Activated T-cell treated with anti-CD3 and anti-CD28 coated beads for 1 hour (primary cell): ENCODE measurements at places on chromosomes 7 and 10.

- DNase-seq = peak; percentile 15
Observed at GRCh38 chr10:7409045-7409731, 1.6 kb downstream of the SFMBT2 start.

DNA sequence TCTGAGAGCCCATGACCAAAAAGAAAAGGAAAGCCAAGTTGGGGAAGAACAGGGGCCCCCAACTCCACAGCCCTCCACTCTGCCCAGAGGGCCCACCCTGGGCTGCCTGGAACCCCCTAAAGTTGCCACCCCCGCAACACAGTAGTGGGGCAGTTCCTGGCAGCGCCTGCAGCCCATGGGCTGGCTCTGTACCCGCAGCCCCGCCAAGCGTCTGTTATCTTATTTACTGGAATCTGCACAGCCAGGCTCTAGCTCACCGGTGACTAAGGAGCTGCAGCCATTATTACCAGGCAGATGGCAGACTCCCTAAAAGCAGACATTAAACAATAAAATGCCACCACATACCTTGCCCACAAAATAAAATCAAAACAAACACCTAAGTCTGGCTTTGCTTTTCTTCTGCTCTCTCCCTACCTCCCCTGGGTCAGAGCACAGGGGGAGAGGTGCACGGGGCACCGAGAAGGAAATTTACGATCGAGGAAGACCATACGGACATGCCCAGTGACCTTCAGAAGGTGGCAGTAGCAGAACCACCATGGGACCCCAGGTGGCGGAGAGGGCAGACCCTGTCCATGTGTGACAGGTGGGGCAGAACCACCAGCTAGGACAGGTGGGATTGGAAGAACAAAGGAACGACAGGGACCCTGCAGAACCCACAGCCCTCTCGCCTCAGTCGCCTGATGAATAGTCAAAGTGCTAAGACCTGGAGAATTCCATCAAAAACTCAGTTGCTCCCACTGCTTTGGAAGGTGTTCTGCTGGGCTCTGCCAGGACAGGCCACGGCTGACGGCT lies 66.3 kb downstream of the PRKAG2 start:
- DNase-seq = no peak

DNA sequence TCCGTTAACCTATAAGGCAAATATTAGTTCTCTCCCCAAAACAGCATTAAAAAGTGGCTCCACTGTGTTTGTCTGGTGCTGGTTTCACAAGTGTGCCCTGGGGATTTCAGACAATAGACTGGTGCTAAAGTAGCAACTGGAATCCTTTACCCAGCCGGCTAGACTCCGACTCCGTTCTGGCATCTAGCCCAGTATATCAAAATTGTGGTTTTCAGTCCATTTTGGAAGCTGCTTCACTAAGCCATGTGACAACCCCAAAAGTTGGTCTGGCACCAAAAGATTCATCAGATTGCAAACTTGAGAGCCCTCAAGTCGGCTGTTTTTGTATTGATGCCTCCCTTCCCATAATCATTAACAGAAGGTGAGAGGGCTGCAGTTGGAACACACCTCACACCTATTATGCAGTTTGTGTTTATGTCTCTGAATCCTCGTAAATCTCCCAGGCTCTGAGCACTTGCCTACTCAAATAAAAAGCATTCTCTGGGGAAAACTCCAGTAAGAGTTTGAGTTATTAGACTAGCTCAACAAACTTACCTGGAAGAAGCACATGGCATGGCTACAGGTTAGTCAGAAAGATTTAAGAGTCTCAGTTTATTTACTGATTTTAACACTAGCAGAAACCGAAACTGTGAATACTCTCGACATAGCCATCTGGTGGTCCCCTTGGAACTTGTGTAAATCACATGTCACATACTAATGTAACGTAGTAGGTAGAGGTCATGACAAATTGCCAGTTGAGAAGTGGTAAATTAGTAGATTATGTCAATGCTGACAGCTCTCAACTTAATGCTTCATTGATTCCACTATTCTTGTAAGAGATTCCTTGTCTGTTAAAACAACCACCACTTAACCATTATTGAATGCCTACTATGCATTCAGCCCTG lies 14.8 kb upstream of the WNT16 start:
- DNase-seq = no peak

DNA sequence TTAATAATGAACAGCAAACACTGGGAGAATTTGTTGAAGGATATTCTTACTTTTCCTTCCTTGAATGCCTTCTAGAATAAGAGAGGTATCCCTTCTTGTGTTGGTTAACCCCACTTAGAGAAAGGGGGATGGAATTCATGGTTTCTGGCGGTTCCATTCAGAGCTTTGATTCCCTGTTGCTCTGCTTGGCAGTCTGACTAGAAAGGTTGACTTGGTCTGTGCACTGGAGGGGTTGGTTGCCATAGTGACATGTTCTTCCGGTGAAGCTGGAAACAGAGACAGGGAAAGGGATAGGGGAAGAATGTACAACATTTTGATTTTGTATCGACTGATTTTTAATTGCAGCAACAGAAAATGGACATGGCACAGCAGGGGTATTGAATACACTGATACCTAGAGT lies 2.5 kb downstream of the TMEM178B start:
- no peak for DNase-seq

DNA sequence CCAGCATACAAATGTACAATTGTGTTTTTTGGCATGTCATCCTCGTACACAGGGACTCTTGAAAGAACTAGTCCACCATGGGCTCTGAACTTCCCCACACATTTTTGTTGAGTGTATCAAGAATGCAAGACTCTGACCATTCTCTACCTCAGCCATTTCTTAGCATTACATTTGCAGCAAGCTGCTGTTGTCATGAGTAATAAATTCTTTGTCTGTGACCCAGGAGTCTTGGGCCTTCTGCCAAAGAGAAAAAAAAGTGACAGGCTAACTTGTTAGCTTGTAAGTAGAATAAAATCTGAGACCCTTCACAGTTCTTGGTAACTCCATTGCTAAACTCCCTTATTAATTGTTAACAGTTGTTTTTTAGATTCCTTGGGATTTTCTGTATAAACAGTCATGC lies 542.3 kb upstream of the MBL2 start:
- no peak for DNase-seq

DNA sequence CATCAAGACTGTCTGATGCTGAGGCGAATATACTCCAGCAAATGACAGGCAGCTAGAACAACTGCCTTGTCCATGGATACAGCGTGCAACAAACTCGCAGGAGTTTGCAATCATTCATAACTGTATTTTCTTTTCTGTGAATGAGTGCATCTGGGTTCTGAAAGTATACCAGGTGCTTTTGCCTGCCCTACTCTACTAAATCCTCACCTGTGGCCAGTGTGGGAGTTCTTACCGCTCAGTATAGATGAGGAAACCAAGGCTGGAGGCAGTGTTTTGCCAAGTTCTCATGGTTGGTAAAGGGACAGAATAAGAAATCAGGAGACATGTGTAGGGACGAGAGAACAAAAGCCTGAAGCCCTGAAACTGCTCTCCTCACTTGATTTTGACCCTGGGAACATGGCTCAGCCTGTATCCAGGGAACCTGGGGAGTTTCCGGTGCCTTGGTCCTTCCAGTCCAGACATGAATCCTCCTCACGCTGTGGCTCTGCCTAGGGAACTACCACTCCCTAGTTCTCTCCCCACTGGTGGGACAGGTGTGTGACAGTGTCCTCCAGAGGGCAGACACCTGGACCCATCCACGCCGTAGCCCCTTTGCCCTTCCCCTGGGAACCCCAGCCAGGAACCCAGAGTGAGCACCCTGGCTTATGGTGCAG lies 142.0 kb downstream of the CDH23 start:
- DNase-seq = no peak

DNA sequence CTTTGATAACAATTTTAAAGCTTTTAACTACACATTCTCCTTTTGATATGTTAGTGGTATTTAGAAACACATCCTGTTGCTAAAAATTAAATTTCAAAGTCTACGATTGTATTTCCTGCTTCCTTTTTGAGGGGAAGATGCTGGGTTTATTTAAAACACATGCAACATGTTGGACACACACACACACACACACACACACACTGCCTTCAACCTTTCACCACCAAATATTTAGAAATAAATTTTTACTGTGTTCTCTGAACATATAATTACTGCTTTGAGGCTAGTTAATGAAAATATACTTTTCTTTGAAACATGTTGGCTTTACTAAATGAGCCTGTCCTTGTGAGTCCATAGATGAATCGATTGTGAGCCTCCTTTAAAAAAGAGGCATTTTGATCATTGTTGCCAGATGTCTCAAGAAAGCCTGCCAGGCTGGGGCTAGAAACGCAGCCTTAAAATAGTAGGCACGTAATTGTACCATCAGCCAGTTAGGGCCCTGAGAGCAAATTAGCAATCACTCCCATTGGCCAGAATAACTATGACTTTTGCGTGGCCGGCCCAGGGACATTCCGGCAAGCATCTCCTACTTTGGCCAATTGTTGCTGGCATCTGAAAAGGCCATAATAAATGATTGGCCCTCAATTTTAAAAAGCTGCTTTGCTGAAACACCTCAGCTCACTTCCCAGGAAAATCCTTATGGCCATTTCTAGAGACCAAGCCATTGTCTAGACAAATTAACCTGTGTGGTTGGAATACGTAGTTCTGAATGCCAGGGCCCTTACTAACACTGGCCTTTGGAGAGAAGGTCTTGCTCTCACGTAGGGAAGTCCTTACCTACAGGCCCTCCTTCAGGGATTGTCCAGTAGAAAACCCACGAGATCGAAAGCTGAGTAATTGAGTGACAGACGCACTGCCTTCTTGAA lies 9.9 kb upstream of the TEX36 start:
- no peak for DNase-seq

DNA sequence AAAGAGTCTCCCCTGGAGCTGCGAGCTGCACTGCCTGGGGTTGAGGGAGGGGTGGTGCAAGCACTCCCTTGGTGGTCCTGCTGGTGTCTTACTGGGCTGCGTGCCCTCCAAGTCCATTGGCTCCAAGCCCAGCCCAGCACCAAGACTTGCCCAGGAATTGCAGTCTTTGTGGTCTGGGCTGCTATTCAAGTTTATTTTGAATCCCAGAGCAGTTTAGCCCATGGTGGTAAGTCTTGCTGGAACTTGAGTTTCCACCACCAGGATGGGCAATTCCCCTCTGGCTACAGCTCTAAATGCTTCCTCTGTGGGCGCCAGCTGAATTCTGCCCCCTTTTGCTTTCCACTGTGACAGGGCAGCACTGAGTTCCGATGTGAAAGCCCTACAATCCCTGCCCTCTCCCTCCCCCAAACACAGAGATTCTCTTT lies 25.1 kb downstream of the GALNT11 start:
- DNase-seq = no peak

DNA sequence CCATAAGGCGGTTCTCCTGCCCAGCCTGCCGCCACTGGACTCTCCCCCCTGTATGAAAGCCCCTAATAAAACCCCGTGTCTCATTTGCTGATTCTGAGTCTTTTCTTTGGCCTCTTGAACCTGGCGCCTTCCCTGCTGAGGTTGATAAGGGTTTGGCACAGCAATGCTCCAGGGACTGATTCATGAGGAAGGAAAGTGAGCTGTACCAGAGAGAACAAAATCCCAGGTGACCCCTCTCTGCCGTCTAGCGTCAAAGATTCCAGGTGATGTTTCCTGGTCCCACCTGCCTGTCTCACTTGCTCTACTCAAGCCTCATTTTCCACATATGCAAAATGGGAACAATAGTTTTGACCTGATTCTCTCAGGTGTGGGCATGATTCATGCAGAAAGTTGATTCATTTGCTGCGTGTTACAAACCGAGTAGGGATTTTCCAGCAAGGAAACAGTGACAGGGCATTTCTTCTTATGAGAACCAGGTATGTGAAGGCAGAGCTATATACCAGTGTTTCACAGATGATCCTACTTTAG lies 730.6 kb upstream of the IGFBP3 start:
- DNase-seq = no peak

DNA sequence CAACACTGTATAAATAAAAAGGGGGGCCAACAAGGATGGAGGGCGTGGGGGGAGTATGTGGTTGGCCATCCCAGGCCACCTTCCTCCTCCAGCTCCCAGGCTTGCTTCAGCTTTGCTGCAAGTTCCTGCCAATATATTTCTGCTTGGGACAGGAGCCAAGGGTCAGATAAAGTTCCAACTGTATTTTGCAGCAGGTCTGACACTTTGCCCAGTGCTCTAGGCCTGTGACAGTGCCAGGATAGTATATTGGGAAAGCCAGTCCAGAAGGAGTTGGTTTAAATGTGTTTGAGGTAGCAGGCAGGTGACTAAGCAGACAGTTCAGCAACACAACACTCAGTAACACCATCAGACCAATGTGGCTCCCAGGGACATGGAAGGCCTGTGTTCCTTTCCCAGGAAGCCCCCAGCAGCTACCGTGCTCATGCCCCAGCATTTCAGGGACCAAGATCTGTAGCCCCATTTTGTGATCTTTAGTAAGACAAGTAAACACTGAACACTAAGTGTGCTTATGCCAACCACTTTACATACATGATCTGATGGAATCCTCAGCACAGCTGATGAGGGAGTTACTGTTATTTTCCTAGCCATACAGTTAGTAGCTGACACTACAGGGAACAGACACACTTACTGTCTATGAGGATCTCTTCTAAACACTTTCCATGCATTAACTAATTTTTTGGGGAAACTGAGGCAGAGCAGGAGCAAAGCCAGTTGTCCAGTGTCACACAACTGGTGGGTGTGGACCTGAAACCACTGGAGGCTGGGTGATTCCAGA lies 38.9 kb downstream of the DNAJB12 start:
- no peak for DNase-seq

DNA sequence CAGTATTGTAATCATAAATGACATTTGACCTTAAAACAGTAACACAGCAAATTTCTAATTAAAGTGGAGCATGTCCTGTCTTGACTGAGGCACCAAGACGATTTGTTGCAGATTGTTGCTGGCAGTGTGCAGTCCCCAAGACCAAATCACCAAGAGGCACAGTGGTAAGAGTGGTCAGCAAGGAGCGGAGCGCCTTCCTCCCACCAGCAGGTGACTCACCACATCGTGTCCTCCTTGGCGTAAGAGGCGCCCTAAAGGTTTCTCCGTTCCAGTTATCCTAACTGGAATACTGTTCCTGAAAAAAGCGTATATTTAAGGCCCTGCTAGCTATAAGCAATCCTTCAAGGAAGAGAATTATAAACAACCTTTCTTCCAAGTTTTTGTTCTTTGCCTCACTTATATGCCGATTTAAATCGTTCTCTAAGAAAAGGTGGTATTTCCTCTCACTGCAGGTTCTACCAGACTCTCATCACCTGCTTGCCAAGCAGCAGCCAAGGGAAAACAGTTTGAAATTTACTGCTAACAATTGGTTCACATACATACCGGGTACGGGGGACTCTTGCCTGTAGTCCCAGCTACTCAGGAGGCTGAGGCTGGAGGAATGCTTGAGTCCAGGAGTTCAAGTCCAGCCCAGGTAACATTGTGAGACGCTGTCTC lies 10.7 kb upstream of the REPIN1 start:
- no peak for DNase-seq

GRCh38 chr10:55870186-55870585 lies 490.9 kb downstream of the ZWINT start:
- DNase-seq = no peak

DNA sequence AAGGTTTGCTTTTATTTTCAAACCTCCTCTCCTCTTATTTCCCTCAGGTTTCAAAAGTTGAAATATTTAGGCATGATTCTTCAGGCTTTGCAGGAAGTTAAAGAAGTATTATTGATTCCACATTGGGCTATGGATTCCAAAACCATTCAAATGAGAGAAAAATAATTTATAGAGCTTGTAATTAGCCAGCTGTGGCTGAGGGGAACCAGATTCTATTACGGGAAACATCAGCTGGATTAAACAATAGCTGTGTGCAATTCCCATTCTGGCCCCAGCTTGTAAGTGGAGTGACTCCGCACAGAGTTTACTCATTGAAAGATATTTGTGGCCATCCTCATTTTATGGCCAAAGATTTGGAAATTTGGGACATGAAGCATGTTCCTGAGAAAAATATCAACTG lies 77.0 kb upstream of the PHYHIPL start:
- no peak for DNase-seq
